ENCODE measurements at places on chromosomes 3 and 15.

DNA sequence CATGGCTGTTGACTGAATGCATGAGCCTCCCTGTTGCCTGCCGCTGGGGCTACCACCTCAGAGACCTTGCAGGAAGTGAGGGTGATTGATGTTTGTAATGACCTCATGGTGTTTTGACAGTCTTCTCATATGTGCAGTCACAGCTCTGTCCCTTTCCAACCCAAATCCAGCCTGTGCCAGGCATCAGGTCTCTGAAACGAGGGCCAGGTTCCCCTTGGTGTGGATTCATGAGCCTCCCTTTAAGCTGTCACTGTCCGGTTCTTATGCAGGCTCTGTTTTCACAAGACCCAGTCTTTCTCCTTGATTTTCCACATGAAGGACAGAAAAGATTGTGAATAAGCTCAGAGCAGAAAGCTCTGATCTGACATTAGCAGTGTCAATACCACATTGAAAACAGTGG lies 43.1 kb downstream of the CEMIP start:
- no peak for DNase-seq

GRCh38 chr3:125154800-125155269 lies 57.7 kb downstream of the SLC12A8 start:
- no peak for DNase-seq

DNA sequence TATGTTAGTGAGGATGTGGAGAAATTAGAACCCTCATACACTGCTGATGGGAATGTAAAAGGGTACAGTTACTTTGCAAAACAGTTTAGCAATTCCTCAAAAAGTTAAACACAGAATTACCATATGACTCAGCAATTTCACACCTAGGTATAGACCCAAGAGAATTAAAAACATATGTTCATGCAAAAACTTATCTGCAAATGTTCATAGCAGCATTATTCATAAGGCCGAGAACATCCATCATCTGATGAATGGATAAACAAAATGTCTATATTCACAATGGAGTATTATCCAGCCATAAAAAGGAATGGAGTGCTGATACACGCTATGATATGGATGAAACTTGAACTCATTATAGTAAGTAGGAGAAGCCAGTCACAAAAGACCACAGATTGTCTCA lies 10.3 kb downstream of the SEC13 start:
- DNase-seq = no peak

DNA sequence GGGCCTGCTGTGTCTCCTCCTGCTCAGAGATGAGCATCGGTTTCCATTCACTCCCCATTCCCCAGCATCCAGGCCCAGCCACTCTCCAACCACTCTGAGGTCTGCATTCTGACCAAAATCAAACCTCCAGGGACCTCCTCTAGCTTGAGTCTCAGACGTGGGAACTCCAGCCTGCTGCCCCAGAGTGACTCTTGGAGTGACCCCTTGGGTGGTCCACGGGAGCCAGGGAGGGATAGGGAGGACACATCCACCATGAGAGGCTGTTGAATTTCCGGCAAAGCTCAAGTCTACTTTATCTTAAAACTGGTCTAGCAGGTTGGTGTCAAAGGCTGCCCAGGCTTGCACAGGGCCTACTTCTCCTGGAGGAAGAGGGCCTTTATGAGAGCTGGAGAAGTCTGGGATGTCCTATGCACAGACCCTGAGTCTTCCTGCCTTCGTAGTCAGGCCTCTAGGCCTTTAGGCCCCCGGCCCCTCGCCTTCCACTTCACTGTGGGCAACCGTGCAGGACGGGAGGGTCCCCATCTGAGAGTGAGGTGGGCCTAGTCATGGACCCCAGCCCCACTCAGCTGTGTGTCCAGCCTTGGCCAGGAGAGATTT lies 8.9 kb downstream of the CISH start:
- DNase-seq = no peak

- no peak for DNase-seq
These were observed 27.0 kb downstream of the TM4SF4 start for GRCh38 chr3:149501524-149501923.

DNA sequence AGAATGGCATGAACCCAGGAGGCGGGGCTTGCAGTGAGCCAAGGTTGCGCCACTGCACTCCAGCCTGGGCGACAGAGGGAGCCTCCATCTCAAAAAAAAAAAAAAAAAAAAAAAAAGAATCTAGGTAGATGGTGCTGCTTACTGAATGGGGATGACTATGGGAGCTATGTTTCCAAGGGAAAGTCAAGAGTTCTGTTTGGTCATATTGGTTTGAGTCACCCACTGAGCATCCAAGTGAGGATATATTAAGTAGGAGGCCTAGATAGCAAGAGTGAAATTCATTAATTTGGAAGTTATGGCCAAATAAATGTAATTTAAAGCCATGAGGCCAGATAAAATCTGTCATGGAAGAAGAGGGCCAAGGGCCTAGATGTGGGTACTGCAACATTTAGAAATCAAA lies 9.0 kb upstream of the UACA start:
- no peak for DNase-seq

GRCh38 chr15:78149805-78150751 lies 916 bp downstream of the IDH3A start:
- DNase-seq = no peak

- no peak for DNase-seq
These were observed 30.1 kb downstream of the MYRIP start for GRCh38 chr3:39839484-39839883.

Data from KG1 (cell line).